Fibroblast of skin of right biceps (primary cell): ENCODE measurements at places on chromosomes 3 and 15.

DNA sequence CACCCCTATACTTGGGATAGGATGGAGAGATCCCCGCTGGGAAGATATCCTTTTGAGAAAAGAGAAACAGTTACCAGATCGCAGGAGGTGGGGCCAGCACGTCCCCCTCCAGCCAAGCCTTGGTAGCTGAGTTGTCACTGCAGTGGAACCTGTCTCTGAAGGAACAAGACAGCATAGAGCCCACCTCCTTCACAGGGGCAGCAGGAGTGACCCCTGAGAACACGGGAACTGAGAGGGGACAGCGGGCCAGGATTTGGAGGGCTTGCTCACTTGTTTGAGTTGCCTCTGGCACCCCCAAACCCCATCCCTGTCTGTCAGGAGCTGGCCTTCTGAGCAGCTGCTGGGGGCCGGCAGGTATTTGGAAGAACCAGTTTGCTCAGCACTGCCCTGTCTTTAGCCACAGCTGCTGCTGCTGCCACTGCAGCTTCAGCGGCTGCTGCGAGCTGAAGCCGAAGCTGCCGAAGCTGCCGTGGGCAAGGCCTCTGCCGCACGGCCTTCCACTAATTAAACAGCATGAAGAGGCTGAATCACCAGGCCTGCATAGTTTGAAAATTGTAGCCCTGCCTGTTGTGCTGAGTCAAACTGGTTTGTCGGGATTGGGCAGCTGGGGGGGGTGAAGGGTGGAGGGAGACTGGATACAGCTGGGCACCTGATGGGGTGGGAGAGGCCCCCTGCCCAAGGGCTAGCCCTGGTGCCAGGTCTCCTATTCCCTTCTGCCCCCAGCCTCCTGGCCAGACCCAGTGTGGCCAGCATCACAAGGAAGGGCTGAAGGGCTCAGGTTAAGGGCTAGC is 4.0 kb downstream of the EPHB3 start:
- DNase-seq: peak; percentile 92

- DNase-seq: peak; percentile 52
Measured at GRCh38 chr15:25368850-25369249, 70.0 kb downstream of the UBE3A start.

DNA sequence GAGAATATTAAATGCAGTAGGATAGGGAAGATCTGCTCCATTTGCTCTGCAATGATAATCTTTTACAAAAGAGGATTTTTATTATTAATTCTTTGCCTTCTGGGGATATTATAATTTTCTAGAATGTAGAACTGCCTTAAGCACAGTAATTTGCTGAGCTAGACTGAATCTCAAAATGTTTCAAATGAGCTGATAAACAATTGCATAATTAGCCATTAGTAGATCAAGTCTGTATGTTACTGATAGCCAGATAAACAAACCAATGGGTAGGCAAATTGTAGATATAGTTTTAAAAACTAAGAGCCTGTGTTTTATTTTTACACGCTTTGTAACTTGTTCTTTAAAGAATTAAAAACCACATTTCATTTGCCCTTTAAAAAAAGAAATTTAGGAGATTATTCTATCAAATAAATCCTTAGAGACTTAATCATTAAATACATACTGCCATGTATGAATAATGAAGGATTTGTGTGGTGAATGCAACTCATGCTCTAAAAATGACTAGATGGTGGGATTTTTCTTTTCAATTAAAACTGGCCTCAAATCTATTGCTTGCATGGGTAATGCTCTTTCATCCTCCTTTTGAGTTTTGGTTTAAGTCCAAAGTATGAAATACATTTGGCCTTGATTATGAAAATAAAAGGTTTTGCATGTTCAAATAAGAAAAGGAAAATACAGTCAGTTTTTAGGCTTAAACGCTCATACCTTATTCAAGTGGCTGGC is 32.6 kb upstream of the NANOGP8 start:
- peak; percentile 73 for DNase-seq

DNA sequence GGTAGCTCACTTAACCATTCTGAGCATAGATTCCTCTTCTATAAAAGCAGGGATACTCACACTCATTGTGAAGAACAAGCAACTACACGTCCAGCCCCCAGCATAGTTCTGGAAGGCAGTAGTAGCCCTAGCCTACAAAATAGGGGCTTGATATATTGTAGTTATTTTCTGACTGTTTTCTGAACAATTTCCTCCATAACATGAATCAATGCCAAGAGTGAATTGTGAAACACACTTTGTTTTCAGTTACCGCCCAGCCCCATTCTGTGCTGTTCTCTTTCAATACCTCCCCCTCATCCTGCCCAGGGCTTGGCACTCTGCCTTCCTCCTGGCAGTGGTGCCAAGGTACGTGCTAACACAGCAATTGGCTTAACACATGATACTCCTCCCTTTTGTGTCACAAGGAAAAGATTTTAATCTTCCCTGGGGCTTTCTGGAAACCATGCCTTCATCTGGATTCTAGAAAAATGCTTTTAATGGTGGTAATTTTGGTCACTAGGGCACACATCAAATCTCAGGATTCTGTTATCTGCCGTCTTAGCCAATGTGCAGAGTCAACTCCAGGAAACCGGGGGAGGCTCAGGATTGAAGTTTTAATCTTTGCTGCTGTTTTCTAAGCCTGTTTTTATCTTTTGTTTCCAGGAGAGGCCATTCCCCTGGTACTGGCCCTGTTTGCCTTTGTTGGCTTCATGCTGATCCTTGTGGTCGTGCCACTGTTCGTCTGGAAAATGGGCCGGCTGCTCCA is 37.2 kb downstream of the IL20RB start:
- peak; percentile 77 for DNase-seq

DNA sequence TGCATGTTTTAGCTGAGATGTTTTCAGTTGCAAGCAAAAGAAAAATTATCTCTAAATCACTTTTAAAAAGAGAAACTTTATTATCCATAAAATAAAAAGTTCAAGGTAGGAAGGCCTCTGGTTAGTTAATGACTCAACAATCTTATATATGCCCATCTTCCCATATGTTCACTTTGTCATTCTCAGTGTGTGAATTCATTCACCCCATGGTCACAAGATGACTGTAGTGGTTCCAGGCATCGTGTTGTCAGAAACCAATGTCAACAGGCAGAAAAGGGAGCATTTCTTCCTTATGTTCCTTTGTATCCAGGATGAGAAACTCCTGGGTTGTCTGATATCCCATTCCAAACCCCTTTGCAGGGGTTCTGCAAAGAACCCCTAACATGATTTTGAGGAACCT is 119.9 kb upstream of the RAP2B start:
- DNase-seq: peak; percentile 24

GRCh38 chr3:5231487-5231886 is 44.0 kb downstream of the EDEM1 start:
- no peak for DNase-seq

- DNase-seq: peak; percentile 18
Measured at GRCh38 chr3:108008106-108008505, 82.7 kb downstream of the CD47 start.

DNA sequence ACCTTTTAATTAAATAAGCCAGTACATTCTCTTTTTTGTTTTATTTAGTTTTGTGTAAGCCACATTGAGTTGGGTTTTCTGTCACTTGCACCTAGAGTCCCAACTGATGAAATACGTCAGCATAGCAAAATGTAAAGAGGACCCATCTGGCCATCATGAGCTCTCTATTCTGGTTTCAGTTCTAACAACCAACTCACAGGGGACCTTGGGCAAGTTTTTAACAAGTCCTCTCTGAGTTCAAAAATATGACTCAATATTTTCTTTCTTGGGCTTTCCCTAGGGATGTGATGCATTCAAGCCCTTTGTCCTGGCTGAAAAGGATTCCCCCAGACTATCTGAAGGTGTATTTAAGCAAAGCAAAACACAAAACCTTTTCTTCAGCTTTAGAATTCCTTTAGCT is 32.9 kb downstream of the PLCH1 start:
- peak; percentile 20 for DNase-seq

- DNase-seq: no peak
Measured at GRCh38 chr3:122353215-122353614, 28.2 kb downstream of the CSTA start.

- DNase-seq: peak; percentile 11
Measured at GRCh38 chr3:24272875-24273274, 221.8 kb downstream of the THRB start.

DNA sequence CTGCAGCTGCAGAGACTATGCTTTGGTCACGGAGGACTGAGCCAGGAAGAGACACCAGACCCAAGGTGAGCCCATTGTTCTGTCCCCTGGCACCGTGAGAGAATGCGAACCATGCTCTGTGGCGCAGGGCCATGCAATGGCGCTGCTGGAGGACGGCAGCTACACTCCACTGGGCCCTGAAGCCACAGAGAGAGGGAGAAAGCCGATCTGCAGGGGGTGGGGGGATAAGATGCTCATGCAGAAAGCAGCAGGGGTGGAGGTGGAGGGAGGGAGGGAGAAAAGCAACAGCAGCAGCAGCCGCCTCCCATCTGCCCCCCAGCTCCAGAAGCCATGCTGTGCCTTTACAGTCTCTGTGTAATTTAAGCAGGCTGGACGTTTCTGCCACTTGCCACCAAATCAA is 5.3 kb downstream of the BDH1 start:
- DNase-seq: no peak

DNA sequence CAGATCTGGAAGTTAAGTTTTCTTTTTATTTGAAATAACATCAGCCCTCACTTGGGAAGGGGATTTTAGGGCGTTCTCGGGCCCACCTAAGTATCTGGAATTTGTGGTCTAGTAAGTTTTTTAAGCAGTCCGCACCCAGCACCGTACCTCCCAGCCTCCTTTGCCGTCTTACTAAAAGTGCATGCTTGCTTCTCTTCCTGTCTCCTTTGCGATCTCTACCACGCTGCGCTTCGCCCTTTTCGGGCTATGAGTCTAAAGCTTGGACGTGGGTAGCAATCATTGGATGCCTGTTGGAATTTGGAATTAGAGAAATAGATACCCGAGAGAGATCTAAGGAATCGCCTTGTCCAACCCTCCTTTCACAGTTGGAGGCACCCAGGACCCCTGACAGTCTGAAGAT is 1.1 kb downstream of the THSD4 start:
- DNase-seq: peak; percentile 47

DNA sequence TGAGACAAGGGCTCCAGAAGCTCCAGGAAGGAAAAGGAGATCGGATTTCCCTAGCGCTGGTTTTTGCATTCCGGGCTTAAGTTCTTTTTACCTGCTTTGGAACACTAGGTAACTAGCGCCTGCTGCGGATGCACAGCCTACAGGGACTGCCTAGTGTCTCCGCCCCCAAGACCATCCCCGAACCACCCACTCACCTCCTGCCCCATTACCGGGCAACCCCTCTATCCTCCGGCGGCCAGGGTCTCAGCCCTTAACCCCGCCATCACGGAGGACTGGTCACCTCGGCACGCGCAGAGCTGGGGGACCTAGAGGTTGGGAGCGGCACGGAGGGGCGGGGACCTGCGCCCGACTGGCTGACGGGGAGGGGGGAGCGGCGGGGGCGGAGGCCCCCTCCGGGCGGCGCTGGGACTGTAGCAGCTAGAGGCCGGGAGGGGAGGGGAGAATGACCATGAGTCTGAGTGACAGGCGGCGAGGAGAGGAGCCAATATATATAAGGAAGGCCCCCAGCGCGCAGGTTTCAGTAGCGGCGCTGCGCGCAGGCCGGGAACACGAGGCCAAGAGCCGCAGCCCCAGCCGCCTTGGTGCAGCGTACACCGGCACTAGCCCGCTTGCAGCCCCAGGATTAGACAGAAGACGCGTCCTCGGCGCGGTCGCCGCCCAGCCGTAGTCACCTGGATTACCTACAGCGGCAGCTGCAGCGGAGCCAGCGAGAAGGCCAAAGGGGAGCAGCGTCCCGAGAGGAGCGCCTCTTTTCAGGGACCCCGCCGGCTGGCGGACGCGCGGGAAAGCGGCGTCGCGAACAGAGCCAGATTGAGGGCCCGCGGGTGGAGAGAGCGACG is at the start of gene DLL4:
DLL4 (plus strand) TSS at position 520 of the 839 bp plus-strand sequence. CDS start 329 bp downstream, outside the sequence.
- peak; percentile 26 for DNase-seq

GRCh38 chr15:73584699-73585420 is 48.3 kb downstream of the NPTN start:
- no peak for DNase-seq

DNA sequence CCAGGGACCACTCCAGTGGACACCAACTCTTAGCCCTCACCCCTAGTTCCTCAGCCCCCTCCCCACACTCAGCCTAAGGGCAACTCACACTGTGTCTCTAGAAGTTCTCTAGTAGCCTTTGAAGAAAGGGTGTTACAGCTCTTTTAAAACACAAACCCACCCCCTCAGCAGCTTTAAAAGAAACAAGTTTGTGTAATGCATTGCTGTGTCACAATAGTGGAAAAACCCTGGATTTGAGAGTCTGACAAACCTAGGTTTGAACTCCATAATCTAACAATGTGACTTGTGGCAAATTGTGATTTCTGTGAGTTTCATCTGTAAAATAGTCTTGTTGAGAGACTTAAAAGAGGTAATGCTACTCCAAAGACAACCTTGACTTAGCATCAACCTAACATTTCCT is 54.0 kb downstream of the PLCH1 start:
- DNase-seq: no peak

- DNase-seq: no peak
Measured at GRCh38 chr3:114796796-114797195, 350.3 kb downstream of the ZBTB20 start.

GRCh38 chr15:36632226-36632625 is 52.8 kb downstream of the CDIN1 start:
- DNase-seq: peak; percentile 79

DNA sequence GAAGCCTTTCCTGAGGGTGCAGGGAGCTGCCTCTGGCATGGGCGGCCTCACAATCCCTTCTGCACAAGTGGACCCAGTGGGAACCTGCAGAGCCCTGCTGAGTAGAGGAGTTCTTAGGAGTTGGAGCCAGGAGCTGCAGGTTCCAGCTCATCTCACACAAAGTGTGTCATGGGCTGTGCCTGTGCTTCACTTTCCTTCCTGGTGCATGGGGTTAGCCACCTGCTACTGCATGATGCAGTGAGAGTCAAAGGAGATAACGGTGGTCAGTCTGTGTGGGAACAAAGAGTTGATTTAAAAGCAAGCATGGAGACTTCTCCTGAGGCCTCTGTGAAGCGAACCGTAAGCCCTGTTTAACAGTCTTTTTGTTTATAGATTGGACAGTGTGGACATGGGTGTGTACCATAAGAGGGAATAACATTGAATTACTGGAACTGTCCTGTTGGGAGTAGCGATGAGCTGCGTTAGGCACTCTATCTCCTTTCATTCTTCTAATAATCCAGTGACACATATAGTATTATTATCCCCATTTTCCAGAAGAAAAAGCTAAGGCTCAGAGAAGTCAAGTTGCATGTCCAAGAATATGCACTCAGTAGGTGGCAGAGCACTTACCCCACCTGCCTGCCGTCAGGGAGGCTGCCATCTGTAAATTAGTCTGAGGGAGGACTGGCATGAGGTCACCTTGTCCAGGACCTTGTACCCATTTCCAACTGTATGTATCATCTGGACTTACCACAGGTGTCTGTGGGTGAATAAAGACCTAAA is 68.7 kb upstream of the PRR23C start:
- no peak for DNase-seq

DNA sequence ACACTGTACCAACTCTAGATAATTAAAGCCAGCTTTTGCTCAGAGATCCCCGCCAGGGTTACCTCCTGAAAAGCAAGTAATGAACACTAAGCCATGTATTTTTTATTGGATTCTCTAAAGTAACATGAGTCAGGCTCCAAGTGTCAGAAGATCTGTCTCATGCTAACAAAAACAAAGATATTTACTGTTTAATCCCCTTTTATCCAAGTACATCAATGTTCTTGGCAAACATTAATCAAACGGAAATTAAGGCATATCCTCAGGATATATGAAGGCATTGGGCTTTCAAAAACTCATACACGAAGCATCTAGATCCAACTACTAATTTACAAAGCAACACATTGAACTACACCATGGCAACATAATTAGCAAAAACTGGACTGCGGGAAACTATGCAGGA is 37.2 kb downstream of the MYO5A start:
- DNase-seq: peak; percentile 8

GRCh38 chr15:76433798-76434400 is 97.3 kb downstream of the ISL2 start:
- DNase-seq: peak; percentile 48

- peak; percentile 45 for DNase-seq
Measured at GRCh38 chr3:57927916-57928315, 80.3 kb upstream of the FLNB start.
